ENCODE measurements at places on chromosomes 13 and 19.

GRCh38 chr13:33554919-33555791 lies 262.8 kb upstream of the RFC3 start:
- no peak for DNase-seq

DNA sequence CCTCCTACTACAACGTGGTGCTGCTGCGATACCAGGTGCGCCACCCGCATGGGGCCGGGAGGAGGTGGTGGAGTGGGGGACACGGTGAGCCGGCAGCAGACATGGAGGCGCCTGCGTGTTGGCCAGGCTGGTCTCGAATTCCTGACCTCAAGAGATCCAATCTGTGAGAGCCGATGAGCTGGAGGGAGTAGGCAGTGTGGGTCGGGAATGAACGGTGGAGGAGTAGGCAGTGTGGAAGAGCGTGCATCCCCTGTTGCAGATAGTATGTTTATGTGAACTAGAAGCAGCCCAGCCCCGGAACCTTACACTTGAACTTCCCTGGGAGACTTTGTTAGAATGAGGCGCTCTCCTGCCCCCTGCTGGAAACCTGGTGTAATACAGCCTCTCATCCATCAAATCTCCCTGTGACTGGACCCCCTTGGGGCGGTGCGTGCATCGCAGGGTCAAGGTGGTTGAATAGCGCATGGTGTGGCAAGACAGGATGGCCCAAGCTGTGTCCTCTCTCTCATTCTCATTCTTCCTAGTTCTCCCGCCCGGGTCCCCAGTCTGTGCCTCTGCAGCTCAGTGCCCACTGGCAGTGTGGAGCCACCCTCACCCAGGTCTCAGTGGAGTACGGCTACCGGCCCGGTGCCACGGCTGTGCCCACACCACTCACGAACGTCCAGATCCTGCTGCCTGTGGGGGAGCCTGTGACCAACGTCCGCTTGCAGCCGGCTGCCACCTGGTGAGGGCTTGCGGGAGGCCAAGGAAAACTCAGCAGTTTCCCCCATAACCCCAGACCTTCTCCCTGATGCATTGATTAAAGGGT lies 10.5 kb upstream of the B3GNT3 start:
- peak; percentile 72 for DNase-seq

DNA sequence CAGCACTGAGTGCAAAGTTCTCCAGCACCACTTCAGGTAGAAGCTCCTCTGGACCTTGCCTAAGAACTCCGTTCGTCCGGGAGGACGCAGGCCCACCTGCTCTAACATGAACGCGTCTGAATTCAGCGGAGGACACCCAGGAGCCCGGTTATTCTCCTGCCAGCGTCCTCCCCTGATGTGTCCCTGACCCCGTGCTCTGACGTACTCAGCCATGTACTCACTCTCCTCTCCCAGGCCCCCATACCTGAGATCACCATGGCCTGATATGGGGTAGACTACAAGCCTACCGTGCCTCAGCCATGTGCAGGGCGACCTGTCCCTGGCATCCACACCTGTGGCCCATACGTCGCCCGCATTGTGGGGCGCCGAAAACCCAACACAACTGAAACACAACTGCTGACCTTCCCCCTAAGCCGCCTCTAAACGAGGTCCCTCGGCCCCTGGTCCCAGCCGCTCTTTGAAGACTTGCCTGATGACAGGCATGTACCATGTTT lies 744 bp upstream of the ZNF584 start:
- no peak for DNase-seq

- no peak for DNase-seq
Observed at GRCh38 chr13:26376430-26376829, 122.5 kb downstream of the CDK8 start.

DNA sequence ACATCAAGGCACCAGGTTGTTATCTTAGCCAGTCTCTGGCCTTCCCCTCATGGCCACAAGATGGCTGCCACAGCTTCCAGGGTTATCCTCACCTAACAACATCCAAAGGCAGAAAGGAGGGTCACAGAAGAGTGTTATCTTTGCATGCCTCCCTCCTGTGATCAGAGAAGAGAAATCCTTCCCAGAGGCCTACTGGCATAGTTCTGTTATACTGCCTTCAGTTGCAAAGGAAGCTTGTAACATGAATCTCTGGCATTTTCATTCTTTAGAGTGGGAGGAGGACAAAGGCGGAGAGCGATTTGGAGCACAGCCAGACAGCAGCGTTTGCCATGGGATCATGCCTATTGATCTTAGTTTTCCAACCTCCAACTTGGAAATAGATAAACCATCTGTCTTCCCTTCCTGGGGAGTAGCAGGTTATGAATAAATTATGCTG lies 135.7 kb downstream of the DNAJC15 start:
- DNase-seq = no peak

- DNase-seq = no peak
Observed at GRCh38 chr19:17487284-17488121, 17.2 kb downstream of the SLC27A1 start.
